Immature natural killer cell (primary cell): ENCODE measurements at places on chromosomes 1 and 21. TPM values are rescaled to one million over a fixed set of nuclear protein-coding genes. Genes with fewer than 3 reads are reported as not detected.

- H3K27me3 ChIP-seq, result peaks cover 7% of the 10 kb centered on the region
- no peak for DNase-seq
- no peaks in the 10 kb centered on the region for H3K36me3 ChIP-seq
- no peak overlapping the region for H3K27ac ChIP-seq
Observed at GRCh38 chr1:50175719-50176639, 67.3 kb downstream of the ELAVL4 start.

DNA sequence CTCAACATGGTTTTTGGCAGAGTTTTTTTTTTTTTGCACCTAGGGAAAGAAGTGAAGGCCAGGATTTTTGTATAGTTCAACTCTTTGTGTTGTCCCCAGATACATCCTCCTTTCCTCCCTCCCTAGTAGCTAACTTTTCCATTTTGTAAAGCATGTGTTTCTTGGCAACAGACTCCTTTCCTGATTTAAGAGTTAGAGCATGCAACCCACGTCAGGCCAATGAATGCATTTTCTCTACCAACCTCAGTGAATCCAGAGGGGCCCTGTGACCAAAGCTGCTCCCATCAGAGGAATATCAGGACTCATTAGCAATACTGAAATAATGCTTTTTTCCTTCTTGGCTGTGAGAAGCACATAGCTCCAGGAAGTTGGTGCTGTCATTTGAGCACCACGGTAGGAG is 287.2 kb downstream of the LMO4 start:
- H3K4me1 ChIP-seq, result no peaks in the 10 kb centered on the region
- DNase-seq, result no peak
- H3K4me3 ChIP-seq, result no peak overlapping the region
- H3K36me3 ChIP-seq, result no peaks in the 10 kb centered on the region

DNA sequence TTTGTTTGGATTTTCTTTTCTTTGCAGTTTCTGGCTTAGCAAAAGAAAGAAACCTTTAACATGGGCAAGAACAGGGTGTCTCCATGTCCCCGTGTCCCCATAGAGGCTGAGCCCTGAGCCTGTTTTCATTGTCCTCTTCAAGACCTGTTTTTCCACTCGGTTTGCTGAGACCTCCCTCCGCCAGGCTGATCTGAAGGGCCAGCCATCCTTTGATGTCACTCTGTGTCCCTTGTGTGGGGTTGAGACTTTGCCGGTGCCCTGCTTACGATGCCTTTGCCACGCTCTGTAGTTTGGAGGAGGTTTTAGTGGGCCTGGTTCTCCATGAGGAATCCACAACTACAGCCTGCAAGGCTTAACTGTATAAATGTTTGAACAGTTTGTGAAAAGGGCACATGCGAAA is 23.8 kb downstream of the IFNGR2 start:
- H3K4me3 ChIP-seq, result no peak overlapping the region
- DNase-seq, result no peak
- peaks cover 12% of the 10 kb centered on the region for H3K36me3 ChIP-seq
- no peak overlapping the region for H3K27ac ChIP-seq
- H3K27me3 ChIP-seq, result peaks cover 2% of the 10 kb centered on the region

- H3K27ac ChIP-seq, result peak overlapping the region; percentile 97
- H3K27me3 ChIP-seq, result no peaks in the 10 kb centered on the region
- peaks cover 49% of the 10 kb centered on the region for H3K4me1 ChIP-seq
- H3K4me3 ChIP-seq, result peak overlapping the region; percentile 98
Observed at GRCh38 chr1:239719642-239720258, 333.4 kb downstream of the CHRM3 start.

DNA sequence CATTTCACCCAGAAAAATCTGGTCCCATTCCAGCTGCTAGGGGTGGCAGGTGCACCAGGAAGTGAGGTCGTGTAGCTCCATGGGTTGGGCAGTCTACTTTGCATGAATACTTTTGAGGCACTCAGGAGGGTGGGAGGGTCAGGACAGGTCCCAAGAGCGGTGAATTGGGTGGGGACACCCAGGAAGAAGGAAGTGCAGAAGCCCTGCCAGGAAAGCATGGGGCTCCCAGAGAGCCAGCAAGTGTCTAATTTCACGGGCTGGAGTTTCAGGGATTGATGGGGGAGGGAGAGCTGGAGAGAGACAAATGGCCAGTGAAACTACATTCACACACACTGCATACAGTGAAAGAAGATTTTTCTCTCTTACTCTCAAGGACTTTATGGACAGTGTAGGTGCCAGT is 137.8 kb downstream of the GALNT2 start:
- peaks cover 9% of the 10 kb centered on the region for H3K27me3 ChIP-seq
- DNase-seq, result no peak
- H3K36me3 ChIP-seq, result peaks cover 14% of the 10 kb centered on the region
- H3K27ac ChIP-seq, result no peak overlapping the region
- no peak overlapping the region for H3K4me3 ChIP-seq

DNA sequence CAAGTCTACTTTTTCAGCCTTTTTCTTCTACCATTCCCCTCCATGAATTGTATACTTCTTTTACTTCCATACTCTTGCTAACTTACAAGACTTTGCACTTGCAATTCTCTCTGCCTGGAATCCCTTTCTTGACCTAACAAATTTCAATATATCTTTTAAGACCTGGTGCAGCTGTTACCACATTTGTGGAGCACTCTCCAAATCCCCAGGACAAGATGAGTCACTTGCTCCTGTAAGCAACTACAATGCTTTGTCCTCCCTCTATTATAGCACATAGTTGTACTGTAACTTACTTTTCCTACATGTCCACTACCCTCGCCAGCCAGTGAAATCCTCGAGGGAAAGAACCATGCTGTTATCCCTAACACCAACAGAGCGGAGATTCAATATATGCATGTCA is 43.1 kb downstream of the WARS2 start:
- H3K4me3 ChIP-seq, result no peak overlapping the region
- no peak for DNase-seq
- H3K36me3 ChIP-seq, result no peaks in the 10 kb centered on the region
- H3K27ac ChIP-seq, result no peak overlapping the region
- peaks cover 13% of the 10 kb centered on the region for H3K4me1 ChIP-seq

DNA sequence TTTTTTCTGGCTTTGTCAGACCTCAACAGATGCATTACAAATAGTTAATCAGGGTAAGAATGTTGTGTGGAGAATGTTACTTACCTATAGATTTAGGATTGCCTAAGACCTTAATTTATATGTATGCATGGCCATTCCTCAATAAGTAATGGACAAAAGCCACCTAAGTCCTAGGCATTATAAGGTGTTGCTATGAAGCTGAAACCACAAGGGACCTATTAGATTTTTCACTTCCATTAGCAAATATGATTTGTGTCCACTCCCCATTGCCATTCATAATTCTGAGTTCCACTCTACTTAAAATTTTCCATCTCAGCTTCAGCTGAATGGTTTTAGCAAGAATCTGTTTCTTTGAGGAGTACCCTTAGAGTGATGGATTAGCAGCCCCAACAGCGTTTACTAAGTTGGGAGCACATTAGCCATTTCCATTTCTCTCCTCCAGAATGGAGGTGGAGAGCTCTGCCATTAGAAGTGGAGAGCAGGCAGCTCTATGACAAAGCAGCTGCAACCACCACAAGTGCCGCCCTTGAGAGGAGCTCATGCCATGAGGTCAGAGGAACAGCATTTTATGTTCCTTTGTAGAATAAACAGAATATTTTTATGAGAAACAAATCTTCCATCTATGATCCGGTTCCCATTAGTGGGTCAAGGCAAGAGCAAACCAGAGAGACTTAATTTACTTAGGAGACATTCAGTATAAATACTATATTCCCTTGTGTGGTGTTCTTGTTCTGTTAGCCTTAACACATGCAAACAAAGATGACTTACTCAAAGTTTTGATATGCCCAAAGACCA is 28.9 kb upstream of the C1orf87 start:
- no peaks in the 10 kb centered on the region for H3K36me3 ChIP-seq
- H3K27me3 ChIP-seq, result no peaks in the 10 kb centered on the region
- no peak overlapping the region for H3K4me3 ChIP-seq
- no peak for DNase-seq

DNA sequence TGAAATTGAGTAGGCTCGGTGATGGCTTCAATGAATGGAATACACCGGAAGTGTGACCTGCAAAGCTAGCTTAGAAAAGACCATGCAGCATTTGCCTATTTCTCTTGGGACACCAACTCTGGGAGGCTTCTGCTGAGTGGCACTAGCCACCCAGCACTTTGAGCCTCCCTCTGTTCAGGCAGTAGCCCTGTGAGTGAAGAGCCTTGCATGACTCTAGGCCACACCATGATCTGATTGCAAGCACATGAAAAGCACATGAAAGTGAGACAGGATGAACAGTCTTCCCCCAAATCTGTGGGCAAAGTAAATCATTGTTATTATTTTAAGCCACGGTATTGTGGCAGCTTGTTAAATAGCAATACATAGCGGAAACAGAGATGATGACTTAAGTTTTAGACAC is 2.8 kb downstream of the CD48 start:
- peaks cover 23% of the 10 kb centered on the region for H3K4me1 ChIP-seq
- peaks cover 10% of the 10 kb centered on the region for H3K27me3 ChIP-seq
- H3K27ac ChIP-seq, result no peak overlapping the region
- no peak overlapping the region for H3K4me3 ChIP-seq

DNA sequence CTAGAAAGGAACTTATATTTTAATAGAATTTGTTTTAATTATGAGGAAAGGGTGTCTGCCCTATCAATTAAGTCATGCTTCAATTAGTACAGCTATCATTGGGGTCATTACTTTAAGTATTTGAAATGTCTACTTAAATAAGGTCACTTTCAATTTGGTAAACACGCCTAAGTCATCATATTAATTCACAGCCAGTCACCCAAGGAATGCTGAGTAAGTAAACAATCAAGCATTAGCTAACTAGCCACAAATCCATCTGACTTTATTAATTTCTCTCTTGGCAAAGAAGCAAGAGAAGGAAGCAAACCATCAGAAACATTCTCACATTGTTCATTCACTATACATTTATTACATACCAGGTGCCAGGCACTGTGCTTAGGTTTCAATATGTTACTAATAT is 1.2 kb upstream of the LRRC52 start:
- no peaks in the 10 kb centered on the region for H3K4me1 ChIP-seq
- H3K36me3 ChIP-seq, result no peaks in the 10 kb centered on the region
- H3K27ac ChIP-seq, result no peak overlapping the region
- no peak for DNase-seq
- no peak overlapping the region for H3K4me3 ChIP-seq
- peaks cover 7% of the 10 kb centered on the region for H3K27me3 ChIP-seq

DNA sequence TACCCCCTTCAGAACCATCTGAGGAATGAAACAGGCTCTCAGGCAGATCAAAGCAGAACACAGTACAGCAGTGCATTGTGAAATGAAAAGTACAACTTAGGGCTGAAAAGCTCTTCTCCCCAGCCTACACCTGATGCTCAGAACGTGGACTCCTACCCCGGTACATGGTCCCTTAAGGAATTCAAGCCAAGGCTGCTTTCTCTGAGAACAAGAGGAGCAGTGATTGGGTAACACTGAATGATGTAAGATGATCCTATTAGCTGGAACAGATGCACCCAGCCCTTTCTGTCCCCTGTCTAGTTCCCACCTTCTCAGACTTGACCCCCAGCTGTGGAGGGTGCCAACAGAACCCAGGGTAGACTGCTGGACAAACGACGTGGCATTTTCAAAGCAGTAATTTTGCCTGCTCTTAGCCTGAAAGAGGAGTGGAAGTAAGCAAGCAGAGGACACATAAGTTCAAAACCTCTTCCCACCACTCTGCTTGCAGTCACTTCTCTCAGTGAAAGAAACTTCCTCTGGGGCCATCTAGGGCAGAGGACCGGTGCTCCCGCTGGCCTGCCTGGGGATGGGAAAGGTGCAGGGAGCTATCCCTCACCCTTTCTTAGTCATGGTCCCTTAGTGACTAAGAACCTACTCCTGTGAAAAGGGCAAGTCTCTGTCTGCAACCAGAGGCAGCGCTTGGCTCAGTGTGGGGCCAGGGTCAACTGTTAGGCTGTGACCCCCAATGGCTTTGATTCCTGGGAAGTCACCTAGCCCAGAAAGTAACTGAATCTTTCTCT is 72.7 kb downstream of the TRABD2B start:
- peaks cover 9% of the 10 kb centered on the region for H3K27me3 ChIP-seq
- DNase-seq, result no peak
- H3K4me3 ChIP-seq, result no peak overlapping the region
- no peaks in the 10 kb centered on the region for H3K36me3 ChIP-seq

- no peak overlapping the region for H3K27ac ChIP-seq
- DNase-seq, result no peak
- no peaks in the 10 kb centered on the region for H3K4me1 ChIP-seq
- no peak overlapping the region for H3K4me3 ChIP-seq
Observed at GRCh38 chr21:35896060-35896459, 164.3 kb downstream of the SETD4 start.

- peaks cover 35% of the 10 kb centered on the region for H3K4me1 ChIP-seq
- DNase-seq, result no peak
- no peaks in the 10 kb centered on the region for H3K36me3 ChIP-seq
- H3K27ac ChIP-seq, result peak overlapping the region; percentile 40
- H3K4me3 ChIP-seq, result no peak overlapping the region
- no peaks in the 10 kb centered on the region for H3K27me3 ChIP-seq
Observed at GRCh38 chr1:40167317-40167716, 6.1 kb downstream of the RLF start.

DNA sequence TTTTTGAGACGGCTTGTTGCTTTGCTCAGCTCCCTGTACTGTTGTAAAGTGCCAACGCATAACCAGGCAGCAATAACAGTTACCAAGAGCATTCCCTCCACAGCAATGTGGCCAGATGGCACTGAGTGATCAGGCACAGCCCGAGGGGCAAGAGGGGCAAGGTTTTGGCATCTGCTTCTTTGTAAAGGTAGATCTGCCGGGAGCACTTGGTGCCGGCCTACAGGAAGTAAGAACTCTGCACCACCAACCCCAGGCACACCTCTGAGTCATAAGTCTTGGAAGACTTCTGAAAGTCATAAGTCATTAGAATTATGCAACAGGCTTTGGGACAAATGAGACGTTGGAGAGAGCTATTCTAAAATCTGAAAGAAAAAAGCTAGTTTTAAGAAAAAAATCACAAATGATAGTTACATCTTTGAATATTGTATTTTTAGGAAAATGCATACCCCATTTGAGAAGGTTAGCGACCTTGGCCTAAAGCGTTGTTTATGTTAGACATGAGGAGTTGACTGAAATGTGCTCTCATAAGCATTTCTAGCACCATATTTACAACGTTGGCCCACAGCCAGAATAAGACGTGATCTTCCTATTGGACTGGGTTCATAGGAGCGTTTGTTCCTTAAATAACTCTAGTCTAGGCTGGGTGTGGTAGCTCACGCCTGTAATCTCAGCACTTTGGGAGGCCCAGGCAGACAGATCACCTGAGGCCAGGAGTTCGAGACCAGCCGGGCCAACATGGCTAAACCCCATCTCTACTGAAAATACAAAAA is 37.7 kb upstream of the MAP10 start:
- no peak for DNase-seq
- H3K4me1 ChIP-seq, result no peaks in the 10 kb centered on the region
- no peak overlapping the region for H3K27ac ChIP-seq
- peaks cover 3% of the 10 kb centered on the region for H3K27me3 ChIP-seq

- no peaks in the 10 kb centered on the region for H3K27me3 ChIP-seq
- no peaks in the 10 kb centered on the region for H3K36me3 ChIP-seq
- H3K27ac ChIP-seq, result no peak overlapping the region
- no peak overlapping the region for H3K4me3 ChIP-seq
Observed at GRCh38 chr21:22253761-22254160, 1255.6 kb downstream of the NCAM2 start.

- peaks cover 64% of the 10 kb centered on the region for H3K4me1 ChIP-seq
- peaks cover 4% of the 10 kb centered on the region for H3K36me3 ChIP-seq
- no peak for DNase-seq
- H3K27ac ChIP-seq, result peak overlapping the region; percentile 34
- peak overlapping the region; percentile 54 for H3K4me3 ChIP-seq
Observed at GRCh38 chr1:174413632-174414031, 34.1 kb upstream of the GPR52 start.

Gene BATF3
- polyA plus RNA-seq, result 7.2 TPM

Gene KCNT2
- polyA plus RNA-seq, result not detected

Gene TDRD5
- not detected for polyA plus RNA-seq

Gene TAF13
- polyA plus RNA-seq, result 3.3 TPM

Gene UQCRHL
- polyA plus RNA-seq, result 0.90 TPM
